ENCODE measurements at places on chromosomes 16 and 17.

DNA sequence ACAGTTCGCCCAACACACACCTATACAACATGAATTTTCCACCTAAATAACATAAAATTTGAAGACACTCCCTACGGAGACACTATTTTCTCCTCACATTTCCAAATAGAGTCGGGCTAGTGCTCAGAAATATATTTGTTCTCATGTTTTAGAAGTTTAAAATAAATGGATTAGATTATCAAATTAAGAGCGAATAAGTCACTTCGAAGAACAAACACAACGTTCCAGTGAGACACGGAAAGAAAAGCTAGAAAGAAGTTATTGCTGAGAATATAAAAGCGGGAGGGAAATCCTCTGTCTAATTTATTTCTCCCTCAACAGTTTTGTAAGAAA is 2.0 kb upstream of the HS3ST3B1 start:
- DNase-seq: no peak

DNA sequence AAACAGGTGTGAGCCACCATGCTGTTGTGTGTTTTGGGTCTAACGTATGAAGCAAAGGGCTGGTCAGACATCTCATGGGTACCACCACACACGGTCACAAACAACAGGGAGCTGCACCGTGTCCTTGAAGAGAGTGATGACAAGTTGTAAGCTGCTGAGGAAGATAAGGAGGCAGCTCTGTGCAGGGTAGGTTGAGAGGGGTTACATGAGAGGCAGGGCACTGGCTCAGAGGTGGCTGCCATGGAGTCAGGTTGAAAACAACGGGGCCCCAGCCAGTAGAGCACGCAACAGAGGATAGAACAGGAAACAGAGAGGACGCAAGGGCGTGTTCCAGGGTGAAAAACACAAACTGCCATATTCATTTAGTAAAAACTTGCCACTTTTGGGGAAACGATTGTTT is 52.2 kb downstream of the TRARG1 start:
- DNase-seq: no peak

GRCh38 chr17:82745524-82745923 is 6.3 kb upstream of the TBCD start:
- no peak for DNase-seq

GRCh38 chr17:48244121-48244711 is 136.7 kb downstream of the SNX11 start:
- DNase-seq: no peak

GRCh38 chr16:67884684-67885083 is at the start of gene NRN1L:
NRN1L (plus strand) TSS chr16:67884885; CDS start chr16:67884904, 19 bp downstream.
- DNase-seq: no peak

- no peak for DNase-seq
Measured at GRCh38 chr17:42459801-42460281, 1.2 kb downstream of the ATP6V0A1 start.

- DNase-seq: no peak
Measured at GRCh38 chr17:65387322-65387721, 174.1 kb downstream of the AXIN2 start.

- no peak for DNase-seq
Measured at GRCh38 chr17:50953831-50954601, 87.9 kb upstream of the TOB1 start.

DNA sequence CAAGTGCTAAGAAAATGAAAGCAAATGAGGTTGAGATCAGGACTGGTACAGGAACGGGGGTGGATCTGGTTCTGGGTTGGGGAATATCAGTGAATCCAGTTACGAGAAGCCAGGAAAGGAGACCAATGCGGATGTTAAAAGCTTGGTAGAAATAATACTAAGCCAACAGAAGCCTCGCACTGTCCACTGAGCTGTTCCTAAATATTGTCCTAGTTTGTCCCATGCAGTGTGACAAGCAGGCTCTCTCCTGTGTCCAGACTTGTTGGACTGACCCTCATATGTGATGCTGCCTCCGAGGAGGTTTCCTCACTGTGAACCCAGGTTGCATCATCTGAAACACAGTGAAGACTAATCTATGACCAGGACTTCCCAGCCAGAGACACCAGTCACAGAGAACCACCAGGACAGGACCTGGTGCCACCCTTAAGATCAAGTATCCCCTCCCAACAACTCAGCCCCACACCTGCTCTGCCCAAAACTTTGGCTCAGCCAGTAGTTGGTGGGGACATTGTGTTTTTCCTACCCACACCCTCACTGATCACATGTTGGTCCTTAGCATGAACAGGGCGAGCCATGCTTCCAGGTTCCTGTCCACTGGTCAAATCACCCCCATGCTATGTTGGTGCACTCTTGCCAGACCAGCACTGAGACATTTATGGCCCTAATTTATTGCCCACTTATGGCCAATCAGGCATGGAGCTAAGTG is 32.7 kb upstream of the SCNN1B start:
- DNase-seq: no peak

DNA sequence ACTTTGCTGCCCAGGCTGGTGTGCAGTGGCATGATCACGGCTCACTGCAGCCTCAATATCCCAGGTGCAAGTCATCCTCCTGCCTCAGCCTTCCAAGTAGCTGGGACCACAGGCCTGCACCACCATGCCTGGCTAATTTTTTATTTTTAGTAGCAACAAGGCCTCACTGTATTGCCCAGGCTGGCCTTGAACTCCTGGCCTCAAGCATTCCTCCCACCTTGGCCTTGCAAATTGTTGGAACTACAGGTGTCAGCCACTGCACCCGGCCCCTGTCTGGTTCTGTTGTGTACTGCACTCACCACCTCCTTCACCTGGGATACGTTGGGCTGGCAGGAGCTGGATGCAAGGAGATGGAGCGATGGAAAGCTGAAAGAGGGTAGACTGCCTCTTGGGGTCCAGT is 8.5 kb downstream of the PLA2G15 start:
- DNase-seq: no peak

- no peak for DNase-seq
Measured at GRCh38 chr16:2836646-2837508, 6.8 kb downstream of the ZG16B start.

GRCh38 chr16:82034981-82035612 is at the start of gene HSD17B2:
HSD17B2 (plus strand) TSS chr16:82035253; CDS start chr16:82035425, 172 bp downstream.
- no peak for DNase-seq

- no peak for DNase-seq
Measured at GRCh38 chr17:49951362-49952082, 17.5 kb upstream of the DLX4 start.

- no peak for DNase-seq
Measured at GRCh38 chr16:47568351-47568750, 107.2 kb downstream of the PHKB start.

DNA sequence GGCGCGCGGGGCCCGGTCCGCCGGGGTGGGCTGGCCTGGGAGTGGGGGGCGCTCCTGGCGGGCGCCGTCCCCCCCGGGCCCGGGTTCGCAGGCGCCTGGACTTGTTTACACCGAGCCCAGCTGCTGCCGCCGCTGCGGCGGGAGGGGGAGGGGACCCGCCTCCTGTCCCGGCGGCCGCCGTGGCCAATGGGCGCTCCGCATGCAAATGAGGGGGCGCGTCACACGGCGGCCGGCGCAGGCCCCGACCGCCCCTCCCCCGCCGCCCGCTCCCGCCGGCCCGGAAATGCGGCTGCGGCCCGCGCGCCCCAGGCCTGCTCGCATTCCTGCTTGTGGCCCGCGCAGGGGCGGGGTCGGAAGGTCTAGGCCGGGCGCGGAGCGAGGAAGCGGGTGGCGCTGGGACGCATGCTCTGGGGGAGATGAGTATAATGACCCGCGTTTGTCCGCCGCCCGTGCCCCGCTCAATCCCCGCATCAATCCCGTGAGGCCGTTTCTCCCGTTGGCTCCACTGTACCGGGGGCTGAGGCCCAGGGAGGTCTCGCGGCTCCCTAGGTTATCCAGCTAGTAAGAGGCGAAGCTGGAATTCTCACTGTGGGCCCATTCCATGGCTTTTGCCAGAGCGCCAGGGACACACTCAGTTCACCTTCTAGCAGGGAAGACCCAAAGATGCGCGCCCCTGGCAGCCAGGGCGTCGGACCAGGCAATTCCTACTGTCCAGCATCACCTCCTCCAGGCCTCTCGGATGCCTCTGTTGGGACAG is at the start of gene YPEL3:
Gene YPEL3 (minus strand): TSS at position 109 of the 757 bp plus-strand sequence. CDS start 731 bp downstream, outside the sequence.
- DNase-seq: peak; percentile 77

DNA sequence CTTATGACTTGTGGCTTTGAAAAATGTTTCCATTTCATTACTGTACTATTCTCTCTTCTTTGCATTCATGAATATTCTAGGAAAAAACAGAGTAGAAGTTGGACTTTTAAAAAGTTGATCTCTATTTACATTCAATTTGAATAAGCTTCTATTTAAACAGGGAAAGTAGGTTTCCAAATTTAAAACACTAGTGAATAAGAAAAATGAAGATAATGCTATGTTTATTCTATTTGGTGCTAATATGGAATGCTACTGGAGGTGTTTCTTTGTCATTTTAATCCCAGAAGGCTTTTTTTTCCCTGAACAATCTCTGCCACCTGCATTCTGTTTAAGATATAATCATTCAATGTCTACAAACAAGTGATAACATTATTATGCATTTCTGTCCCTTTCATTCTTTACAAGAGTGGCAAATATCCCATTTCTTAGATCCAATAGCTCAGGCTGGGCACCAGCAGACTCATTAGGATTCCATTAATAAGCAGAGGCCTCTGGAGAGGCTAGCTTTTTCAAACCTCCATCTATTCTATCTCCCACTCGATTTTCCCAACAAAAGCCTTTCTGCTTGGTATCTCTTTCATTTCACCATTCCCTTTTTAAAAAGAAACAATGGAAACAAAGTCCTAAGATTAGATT is 1001.6 kb upstream of the CDH8 start:
- DNase-seq: no peak

GRCh38 chr17:45032174-45032541 is 19.3 kb downstream of the DCAKD start:
- no peak for DNase-seq

DNA sequence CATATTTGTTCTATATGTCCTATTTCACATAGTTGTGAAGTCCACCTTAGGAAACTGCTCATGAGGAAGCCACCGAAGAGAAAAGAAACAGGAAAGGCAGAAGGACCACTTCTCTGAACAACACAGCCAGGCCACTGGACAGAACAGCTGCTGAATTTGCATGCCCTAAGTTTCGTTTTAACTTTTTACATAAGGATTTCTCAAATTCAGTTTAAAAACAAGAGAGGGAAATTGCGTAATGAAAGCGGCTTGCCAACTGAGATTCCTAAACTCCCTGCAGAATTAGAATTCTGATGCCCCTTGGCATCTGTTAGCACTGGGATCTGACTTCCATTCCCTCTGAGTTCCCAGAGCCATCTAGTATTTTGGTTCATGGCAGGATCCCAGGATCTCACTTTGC is 5.0 kb upstream of the CCL8 start:
- DNase-seq: no peak

DNA sequence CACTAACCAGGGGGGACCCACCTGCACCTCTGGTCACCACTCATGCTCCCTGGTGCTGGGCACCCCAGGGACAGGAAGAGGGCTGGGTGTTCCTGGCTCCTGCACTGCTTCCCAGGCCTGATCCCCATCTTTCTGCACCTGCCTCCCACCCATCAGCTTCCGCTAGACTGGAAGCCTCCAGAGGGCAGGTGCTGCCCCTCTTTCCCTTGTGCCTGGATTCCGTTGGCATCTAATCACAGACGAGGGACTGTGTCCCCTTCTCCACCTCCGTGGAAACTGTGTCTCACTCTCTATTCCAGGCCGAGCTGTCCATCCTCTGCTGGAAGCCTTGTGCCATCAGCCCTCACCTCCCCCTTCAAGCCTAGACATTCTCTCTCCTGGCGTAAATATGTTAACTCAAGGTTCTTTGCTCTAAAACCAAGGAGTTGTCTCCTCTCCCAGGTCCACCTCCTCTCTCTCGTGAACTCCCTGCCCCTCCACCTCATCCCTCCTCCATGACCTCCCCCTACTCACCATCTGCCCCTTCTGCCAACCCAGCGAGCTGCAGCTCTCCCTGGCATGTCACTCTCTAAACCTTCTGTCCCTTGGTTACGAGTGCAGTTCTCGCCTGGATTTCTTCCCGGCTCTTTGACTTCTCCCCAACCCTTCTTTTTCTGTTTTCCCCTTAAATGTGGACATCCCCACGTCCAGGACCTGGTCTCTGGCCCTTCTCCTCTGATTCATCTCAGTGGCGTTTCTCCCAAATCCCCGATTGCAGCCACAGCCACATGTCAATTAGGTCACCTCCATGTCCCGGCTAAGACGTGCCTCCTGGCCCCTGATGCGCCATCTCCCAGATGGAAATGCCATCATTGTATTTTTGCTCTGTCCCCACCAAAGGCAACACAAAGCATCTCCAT is 107.7 kb downstream of the SEC14L1 start:
- DNase-seq: no peak

GRCh38 chr17:78652913-78653312 is 75.7 kb upstream of the DNAH17 start:
- no peak for DNase-seq

DNA sequence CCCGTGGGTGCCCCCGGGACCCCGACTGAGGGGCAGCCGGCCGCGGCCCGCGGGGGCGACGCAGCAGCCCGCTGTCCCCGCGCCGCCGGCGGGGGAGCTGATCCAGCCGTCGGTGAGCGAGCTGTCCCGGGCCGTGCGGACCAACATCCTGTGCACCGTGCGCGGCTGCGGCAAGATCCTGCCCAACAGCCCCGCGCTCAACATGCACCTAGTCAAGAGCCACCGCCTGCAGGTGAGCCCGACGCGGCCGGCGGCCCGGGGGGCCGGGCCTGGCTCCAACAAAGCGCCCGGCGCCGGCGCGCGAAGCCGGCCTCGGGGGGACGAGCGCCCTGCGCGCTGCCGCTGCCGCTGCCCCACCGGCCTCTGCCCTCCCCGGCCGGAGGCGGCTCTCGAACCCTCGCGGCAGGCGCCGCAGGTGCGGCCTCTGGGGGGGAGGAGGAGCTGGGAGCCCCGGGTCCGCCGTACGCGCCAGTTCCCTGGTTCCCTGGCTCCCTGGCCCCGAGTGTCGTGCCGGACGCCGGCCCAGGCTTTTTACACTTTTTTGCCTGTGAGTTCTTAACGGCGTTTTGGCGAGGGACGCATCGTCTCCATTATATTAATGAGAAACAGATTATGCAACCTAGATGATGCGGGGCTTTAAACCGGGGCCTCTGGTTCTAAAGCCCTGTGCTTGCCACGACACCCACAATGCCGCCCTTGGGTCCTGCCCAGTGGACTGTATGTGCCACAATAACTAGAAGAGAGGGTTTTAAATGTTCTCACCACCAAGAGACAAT is 521 bp downstream of the ATMIN start:
- peak; percentile 51 for DNase-seq

- DNase-seq: no peak
Measured at GRCh38 chr16:88805887-88806393, 2.4 kb downstream of the CDT1 start.

- no peak for DNase-seq
Measured at GRCh38 chr17:44358066-44358465, 5.6 kb downstream of the FAM171A2 start.

- DNase-seq: no peak
Measured at GRCh38 chr16:48870141-48870540, 260.2 kb upstream of the N4BP1 start.

- no peak for DNase-seq
Measured at GRCh38 chr16:2238838-2239675, 2.8 kb downstream of the DNASE1L2 start.
